ENCODE measurements at places on chromosomes 13 and 19. TPM values are rescaled to one million over a fixed set of nuclear protein-coding genes. Genes with fewer than 3 reads are reported as not detected.
A peak's percentile ranks its signal among the peaks of the same experiment; 100 is the strongest.

- DNase-seq = no peak
Measured at GRCh38 chr13:36337938-36338641, 8.1 kb downstream of the SPART start.

DNA sequence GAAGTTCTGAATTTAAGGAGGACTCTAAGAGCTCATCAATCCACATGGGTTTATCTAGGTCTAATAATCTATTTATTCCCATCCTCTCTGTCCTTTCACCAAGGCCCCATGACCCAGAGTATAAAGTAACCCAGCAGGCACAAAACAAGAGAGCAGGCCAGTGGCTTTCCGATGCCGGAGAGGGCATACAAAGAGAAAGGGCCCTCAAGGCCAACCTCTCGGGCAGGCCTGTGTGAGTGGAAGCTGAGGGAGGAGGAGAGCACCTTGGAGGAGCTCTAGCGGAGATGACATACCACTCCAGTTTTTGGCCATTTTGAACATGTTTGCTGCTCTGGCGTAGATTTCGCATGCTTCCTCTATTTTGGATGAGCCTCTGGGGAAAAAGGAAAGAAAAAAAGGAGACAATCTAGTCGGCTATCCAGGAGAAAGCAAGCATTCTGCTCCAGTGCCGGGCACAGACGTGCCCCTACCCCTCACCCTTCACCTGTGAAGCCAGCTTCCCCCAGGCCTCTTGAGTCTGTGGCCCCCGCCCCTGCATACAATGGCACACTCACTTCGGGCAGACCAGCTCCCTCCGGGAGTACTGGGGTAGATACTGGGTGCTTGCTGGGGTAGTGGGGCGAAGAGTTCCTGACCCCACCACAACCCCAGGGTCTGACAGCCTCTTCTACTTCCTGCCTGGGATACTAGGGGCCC, 11.6 kb downstream of the NAPA start:
- no peak for DNase-seq

DNA sequence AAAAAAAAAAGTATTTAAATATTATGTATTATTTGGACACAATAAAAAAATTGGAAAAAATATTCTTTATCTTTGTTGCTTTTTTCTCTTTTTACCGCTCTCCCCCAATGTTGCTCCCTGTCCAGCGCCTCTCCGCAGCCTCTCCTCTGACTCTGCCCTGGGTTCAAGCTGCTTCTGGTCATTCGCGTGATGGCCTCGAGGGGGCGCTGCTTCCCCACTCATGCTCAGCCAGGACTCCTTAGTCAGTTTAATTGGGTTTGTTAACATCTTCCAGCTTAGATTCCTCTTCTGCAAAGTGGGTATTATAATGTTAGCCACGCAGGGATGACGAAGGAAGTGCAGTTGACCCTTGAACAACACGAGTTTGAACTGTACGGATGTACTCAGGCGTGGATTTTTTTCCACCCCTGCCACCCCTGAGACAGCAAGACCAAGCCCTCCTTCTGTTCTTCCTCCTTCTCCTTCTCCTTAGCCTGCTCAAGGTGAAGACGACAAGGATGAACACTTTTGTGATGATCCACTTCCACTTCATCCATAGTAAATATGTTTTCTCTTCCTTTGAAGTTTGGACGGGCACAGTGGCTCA, 4.9 kb upstream of the NWD1 start:
- DNase-seq = no peak

The APOC4 gene
- not detected for total RNA-seq

The ZNF571 gene
- 4.4 TPM for total RNA-seq

The PPM1N gene
- total RNA-seq = 0.59 TPM

GRCh38 chr13:77389625-77390000, 62.7 kb upstream of the MYCBP2 start:
- no peak for DNase-seq

The ERVK3-1 gene
- total RNA-seq = 17.1 TPM

The CLASRP gene
- 45.6 TPM for total RNA-seq

GRCh38 chr13:28299916-28300315, 161.6 kb downstream of the PAN3 start:
- no peak for DNase-seq

DNA sequence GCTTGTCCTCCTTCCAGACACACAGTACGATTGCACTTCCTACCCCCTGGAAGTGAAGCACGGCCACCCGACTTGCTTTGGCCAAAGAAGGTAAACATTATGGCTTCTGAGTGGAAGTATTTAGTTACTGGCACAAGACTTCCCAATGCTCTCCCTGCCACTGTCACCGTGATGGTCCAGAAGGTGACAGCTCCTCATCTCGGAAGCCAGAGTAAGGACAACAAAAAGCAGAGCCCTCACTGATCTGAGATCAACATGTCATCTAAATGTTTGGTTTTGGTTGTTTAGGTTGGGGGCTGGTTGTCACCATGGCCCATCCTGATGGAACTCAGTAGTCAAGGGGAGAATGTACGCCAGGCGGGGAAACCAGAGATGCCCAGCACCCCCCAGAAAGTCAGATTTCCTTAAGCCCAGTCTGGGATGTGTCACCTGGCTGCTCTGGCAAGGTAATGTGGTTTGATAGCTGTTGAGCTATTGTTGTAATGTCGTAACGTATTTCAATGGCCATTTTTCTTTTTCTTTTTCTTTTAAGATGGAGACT, 170.1 kb upstream of the ZNF536 start:
- peak; percentile 14 for DNase-seq

Measured in cardiac septum (tissue), 1 donor.